ENCODE measurements at places on chromosomes 3 and 15.

DNA sequence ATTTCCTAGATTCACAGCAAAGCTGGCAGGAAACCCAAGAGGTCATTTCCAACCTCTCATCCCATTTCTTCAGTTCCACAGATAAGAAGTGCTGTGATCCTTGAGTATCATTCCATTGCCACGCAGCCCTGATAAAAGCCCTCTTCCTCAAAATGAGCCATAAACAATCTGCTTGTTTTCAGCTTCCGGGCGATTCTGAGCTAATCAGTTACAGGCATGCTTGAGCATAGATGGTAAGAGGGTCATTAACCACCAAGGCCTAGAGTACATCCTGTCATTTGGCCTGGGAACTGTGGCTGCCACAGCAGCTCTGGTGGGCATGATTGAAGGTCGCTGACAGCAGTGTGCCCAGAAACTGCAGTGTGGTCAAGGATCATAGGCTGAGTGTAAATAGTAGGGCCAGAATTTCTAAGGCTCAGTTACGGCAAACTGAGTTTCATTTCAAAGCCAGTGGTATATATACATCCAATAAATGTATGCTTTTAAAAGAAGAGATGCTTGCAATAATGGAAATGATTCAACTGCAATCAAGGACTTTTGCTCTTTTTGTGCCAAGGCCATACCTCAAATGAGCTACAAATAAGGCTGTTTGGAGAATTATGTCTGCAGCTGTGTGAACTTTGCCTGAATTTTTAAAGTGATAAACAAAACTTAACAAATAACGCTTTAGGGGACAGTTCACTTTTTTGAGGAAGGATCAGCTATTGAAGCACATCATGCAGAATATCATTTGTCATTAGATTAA lies 47.3 kb downstream of the P3H2 start:
- DNase-seq, result no peak

DNA sequence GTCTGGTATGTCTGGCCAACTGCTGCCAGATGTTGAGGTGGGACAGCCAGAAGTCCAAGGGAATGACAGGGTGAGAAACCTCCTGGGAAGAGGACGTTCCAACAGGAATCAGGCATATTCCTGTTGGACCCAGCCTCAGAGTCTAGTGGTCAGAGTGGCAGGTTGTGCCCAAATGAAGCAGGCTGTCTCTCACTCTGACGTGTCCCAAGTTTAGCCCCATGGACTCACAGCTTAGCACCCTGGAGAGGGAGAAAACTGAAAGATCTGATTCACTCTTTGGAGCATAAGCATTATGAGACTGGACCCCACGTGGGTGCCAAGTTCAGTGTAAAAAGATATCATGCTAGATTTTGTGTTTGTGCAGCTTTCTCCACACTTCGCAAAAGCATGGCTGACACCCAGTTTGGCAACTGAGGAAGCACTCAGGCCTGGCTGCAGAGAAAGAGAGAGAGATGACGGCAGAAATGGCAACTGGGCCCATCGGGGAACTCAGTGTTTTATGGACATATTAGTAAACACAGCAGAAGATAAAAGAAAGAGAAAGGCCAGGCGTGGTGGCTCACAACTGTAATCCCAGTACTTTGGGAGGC lies 88.2 kb upstream of the LMCD1 start:
- DNase-seq, result no peak

DNA sequence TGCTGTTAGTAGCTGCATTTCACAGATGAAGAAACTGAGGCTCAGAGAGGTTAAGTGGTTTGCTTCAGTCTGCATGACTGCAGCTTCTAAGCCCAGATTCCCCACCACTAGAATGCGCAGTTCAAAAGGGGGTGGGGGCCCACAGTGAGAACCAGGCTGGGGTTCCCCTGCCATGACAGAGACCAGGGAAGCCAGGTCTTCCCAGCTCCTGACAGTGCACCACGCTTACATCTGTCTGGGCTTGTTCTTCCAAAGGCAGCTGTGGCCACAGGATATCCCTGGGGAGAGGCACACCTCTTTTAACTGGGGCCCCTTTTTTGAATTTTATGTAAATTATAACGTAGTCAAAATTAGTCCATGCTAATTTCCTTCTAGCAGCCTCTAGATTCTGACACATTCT lies 5.3 kb downstream of the PLEKHO2 start:
- DNase-seq, result no peak

- DNase-seq, result no peak
Measured at GRCh38 chr15:57509126-57509525, 82.6 kb upstream of the MYZAP start.

GRCh38 chr3:127565711-127566110 lies 24.8 kb downstream of the TPRA1 start:
- no peak for DNase-seq

DNA sequence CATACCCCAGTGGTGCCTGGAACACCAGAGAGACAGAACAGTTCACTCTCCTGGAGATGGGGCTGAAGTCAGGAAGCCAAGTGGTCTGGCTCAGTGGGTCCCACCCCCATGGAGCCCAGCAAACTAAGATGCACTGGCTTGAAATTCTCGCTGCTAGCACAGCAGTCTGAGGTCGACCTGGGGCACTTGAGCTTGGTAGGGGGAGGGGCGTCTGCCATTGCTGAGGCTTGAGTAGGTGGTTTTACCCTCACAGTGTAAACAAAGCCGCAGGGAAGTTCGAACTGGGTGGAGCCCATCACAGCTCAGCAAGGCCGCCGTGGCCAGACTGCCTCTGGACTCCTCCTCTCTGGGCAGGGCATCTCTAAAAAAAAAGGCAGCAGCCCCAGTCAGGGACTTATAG lies 272.0 kb downstream of the KLF13 start:
- DNase-seq, result no peak

- DNase-seq, result no peak
Measured at GRCh38 chr15:74173380-74174218, at the start of gene ISLR. ISLR (plus strand) TSS chr15:74173710; CDS start chr15:74174859, 1,149 bp downstream.

DNA sequence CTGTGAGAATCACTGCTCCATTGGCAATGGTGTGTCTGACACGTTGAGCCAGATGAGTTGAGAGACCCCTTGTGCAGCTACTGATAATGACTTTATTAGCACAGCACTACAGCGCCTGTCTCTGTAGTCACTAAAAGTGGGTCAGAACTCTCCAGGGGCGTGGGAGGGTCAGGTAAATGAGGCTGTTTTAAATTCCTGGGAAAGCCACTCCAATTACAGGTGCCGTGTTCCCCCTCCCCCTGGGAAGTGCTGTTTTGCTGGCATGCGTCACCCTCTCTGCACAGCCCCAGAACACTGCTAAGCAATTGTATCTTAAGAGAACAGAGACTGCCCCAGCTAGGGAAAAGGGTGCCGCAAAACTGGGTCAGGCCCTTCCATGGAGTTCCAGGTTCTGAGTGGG lies 21.5 kb upstream of the CPNE9 start:
- no peak for DNase-seq

- DNase-seq, result no peak
Measured at GRCh38 chr15:45401665-45402161, 23.4 kb upstream of the GATM start.

DNA sequence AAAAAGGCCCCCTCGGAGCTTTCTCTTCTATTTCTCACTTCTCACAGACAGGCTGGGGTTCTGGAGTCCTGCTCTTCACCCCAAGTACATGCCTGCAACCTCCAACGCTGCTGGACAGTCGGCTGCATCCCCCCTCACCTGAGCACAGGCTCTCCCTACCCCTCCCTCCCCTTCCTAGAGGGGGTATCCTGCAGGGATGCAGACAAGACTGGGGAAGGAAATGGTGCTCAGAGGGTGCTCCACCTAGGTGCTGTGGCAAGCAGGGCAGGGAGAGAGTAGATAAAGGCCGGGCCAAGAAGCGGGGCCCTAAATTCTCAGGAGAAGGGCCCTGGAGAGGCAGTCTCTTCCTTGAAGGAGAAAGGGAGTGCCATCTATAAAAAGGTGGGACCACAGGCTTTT lies 7.0 kb upstream of the STRA6 start:
- no peak for DNase-seq

DNA sequence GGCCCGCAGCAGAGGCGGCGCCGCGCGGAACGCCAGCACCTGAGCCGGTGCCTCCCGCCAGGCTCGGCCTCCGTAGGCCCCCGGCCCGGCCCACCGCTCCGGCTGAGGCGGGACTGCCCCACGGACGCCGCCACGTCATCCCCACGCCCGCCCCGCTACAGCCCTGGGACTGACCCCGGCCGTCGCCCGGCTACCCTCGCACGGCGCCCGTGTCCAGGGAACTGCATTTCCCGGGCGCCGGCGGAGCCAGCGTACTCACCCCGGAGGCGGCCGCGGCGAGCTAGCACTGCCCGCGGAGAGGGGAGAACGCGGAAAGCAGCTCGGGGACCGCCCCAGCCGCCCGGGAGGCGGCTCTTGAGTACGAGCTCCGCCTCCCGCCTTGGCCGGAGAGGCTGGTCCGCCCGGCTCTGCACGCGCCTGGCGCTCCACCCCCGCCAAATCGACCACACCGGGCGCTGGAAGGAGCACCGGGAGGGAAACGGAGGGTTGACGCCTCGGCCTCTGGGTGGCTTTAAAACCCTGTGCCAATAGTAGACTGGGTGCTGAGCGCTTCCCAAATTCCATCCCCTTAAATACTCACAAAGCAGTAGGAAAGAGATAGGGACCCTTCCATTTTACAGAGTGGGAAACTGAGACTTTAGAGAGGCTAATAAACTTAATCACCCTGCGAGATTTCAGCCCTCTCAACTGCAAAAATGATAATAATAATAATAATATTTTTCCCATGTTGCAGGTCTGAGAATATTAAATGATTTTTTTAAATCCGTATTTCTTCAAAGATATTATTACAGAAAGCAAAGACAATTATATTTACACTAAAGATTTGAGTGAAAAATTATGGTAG lies at the start of gene B4GALT4:
B4GALT4 (minus strand) TSS at position 288 of the 844 bp plus-strand sequence. CDS start 10,779 bp downstream, outside the sequence.
- DNase-seq, result peak; percentile 83

DNA sequence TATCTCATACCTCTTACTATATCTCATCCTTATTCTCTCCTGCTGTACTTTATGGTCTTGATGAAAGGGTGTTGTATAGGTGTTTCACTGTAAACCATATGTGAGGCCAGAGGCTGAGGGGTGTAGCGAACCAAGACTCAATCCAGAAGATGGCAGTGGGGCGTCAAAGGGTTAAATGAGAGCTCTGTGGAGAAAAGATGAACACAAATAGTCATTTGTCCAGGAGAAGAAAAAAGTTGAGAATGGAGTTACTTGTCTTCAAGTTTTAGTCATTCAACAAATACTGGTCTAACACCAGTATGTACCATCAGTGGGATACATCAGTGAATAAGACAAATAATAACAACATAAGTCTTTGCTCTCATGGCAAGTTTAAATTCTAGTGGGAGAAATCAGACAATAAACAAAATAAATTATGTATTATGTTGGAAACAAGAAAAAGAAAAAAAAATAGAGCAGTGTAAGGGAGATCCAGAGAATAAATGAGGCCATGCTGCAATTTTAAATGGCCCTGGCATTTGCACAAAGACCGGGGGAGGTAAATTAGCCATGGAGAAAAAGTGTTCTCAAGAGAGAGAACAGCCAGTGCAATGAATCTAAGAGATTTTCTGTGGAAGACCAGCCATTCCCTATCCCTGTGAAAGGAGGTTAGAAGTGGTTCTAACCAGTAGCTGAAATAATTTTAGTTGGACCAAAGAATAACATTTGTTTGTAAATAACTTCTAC lies 77.0 kb upstream of the UMPS start:
- DNase-seq, result no peak

DNA sequence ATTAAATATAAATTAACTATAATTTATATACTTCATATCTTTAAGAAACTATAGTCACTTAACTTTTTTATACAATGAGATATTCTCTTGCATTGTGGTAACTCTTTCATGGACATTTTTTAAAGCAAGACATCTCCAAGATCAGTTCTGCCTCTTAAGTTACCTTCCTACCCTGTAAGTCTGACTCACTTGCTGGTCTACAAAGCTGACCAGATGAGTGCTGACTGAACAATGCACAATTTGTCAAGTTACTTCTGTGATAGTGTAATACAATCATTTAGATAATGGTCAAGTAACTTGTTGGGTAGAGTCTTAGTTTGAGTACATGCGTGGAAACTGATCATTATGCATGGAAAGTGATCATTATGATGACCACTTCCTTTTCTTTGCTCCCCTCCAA lies 145.9 kb downstream of the MEIS2 start:
- no peak for DNase-seq

GRCh38 chr3:17157713-17158112 lies 273.0 kb downstream of the PLCL2 start:
- no peak for DNase-seq

GRCh38 chr3:52707585-52707984 lies 1.7 kb downstream of the SPCS1 start:
- no peak for DNase-seq

GRCh38 chr3:29456901-29457300 lies 176.0 kb downstream of the RBMS3 start:
- no peak for DNase-seq

- DNase-seq, result no peak
Measured at GRCh38 chr15:98666841-98667240, 18.5 kb downstream of the IGF1R start.

- no peak for DNase-seq
Measured at GRCh38 chr3:154977666-154978065, 102.5 kb upstream of the MME start.

- DNase-seq, result no peak
Measured at GRCh38 chr3:125403789-125404188, 28.7 kb upstream of the ZNF148 start.

- DNase-seq, result no peak
Measured at GRCh38 chr3:54681706-54682105, 246.2 kb downstream of the LRTM1 start.

- no peak for DNase-seq
Measured at GRCh38 chr3:169137943-169138342, 525.6 kb downstream of the MECOM start.

- DNase-seq, result no peak
Measured at GRCh38 chr3:30181581-30181980, 424.8 kb upstream of the TGFBR2 start.

GRCh38 chr3:163957072-163957471 lies 1121.2 kb downstream of the SI start:
- DNase-seq, result no peak

DNA sequence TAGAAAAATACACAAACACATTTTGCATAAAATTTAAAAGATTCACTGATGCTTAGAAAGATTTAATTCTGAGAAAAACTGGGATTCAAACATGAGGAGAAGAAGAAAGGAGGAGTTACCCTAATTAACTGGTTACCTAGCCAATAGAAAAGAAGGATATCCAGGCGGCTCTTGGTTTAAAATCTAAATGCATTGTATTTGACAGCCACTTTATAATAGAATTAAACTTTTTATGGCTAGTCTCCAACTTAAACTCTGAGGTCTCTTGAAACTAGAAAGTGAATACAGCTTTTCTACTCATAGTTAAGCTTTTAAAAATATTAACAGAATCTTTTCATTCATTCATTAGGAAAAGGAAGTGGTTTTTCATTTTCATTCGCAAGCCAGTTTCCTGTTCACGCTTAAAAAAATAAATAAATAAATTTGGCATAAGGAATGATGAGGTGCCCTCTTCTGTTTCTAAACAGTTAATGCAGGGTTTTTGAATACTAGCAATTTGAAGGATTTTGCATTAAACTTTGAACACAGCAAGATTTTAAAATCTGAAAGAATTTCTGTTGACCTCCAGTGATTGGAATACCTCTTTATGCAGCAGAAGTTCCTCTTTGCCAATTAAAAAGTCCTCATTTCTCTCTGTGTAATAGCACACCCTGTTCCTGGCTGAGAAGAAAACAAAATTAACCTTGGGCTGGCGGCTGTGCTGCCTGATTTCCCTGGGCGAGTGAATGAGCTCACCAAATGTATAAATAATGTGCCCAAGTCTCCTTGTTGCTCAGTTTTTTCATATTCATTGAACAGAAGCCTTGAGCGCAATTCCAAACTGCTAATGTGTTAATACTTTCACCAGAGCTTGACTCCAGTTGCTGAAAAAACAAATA lies 105.1 kb downstream of the ZMAT3 start:
- DNase-seq, result no peak

GRCh38 chr15:85854345-85855097 lies 59.8 kb upstream of the KLHL25 start:
- DNase-seq, result peak; percentile 65

GRCh38 chr3:188239577-188239976 lies 85.6 kb downstream of the LPP start:
- no peak for DNase-seq

All from activated naive CD4-positive, alpha-beta T cell treated with anti-CD3 and anti-CD28 coated beads, Interleukin-2, amount 10 ng/mL, durations not matched to agents 7 days and 5 days (primary cell).